ENCODE measurements at places on chromosomes 16 and 17. TPM values are rescaled to one million over a fixed set of nuclear protein-coding genes. Genes with fewer than 3 reads are reported as not detected.

KCNG4 gene
- 0.03 TPM for polyA plus RNA-seq

KRTAP4-5 gene
- polyA plus RNA-seq = not detected

DNA sequence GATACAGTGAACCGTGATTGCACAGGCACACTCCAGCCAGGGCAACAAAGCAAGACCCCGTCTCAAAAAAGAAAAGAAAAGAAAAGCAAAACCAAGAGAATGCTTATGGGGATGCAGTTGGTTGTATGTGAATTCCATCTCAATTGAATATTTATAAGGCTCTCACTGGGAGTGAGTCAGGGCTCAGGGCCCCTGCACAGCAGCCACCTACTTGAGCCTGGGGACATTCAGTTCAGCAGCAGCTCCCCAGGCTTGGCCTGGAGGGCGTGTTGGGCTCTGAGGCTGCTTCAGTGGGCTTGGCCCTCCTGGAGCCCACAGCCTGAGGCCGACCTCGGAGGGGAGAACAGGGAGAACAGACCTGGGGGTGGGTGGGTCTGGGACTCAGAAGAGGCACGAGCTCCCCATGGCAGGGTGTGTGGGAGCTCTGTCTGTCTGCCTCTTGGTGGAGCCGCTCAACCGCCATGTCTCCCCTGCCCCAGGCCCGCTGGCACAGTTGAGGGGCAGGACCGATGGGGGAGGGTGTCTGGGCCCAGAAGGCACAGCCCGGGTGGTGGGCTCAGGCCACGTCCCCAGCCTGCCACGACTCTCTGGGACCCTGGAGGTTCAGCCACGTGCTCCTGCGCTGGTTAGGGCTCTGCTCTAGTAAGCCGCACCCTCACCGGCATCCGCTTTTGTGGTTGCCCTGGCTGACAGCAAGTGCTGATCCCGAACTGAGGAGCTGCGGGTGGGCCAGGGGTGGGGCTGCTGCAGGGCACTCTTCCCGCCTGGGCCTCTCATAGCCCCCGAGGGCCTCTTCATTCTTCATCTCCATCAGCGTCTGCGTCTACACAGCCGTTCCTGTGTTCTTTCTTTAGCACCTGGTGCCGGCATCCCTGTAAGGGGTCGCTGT, 24.8 kb downstream of the ZFPM1 start:
- DNase-seq = no peak

- DNase-seq = no peak
Measured at GRCh38 chr17:46167826-46168569, 25.2 kb downstream of the KANSL1 start.

All from renal pelvis (tissue), 12 donors.